ENCODE measurements at places on chromosomes 6 and 20. TPM values are rescaled to one million over a fixed set of nuclear protein-coding genes. Genes with fewer than 3 reads are reported as not detected.

GRCh38 chr6:111846492-111847409, 26.5 kb downstream of the FYN start:
- DNase-seq = no peak

DNA sequence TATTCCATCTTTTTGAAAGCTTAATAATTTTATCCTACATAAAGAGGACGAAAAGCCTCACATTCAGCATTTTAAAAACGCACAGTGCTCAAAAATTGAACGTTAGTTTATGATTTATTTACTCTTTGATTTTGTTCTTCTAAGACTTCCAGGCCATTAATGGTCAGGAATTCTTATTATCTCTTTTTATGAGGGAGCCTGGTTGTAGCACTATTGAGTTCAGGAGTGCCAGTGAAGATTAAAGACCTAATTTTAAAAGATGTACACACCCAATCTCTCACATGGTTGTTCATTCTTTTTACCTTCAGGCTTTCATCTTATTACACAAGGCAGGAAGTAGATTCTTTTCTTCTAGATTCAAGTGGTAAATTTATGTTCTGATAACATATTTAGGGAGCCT, 68.6 kb downstream of the HDDC2 start:
- no peak for DNase-seq

- no peak for DNase-seq
These were observed 659 bp downstream of the SLC35F1 start for GRCh38 chr6:117907601-117908245.

DNA sequence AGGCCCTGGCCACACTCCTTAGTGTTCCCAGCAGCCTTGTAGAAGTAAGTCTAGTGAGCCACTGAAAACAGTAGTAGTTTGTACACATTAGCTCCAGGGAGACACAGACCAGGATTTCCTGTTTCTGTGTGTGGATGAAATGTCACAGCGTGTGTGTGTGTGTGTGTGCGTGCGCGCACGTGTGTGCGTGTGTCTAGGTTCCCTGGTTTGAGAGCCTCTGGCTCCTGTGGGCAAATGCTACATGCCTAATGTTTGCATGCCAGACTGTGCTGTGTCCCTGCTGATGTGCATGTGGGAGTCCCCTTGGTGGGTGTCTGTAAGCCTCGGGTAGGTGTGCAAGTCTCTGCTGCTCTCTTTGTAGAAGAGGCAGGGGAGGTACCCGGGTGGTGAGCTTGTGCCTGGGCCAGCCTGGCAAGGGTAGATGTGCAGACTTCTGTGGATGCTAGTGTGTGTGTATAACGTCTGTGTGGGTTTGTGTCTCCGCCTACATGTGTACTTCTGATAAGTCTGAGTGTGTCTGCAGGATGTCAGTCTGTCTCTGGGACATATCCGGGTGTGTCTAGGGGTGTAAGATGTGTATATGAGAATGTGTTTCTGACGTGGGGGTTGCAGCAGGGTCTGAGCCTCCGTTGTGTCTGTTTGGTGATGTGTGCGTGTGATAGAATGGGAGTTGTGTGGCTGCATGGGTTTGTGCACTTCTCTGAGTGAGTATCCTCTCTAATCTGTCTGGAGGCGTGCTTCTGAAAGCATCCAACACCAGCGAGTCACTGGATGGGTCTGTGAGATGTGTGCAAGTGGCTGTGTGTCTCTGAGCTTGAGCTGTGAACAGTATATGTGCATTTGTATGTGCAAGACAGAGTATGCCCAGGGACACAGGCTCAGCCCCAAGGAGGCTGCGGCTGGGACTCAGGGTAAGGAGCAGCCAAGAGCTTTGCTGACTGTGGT, 19.0 kb upstream of the TLDC2 start:
- DNase-seq = no peak

- no peak for DNase-seq
These were observed 204.2 kb downstream of the TBC1D7 start for GRCh38 chr6:13124131-13124530.

The HCRTR2 gene
- not detected for polyA plus RNA-seq

DNA sequence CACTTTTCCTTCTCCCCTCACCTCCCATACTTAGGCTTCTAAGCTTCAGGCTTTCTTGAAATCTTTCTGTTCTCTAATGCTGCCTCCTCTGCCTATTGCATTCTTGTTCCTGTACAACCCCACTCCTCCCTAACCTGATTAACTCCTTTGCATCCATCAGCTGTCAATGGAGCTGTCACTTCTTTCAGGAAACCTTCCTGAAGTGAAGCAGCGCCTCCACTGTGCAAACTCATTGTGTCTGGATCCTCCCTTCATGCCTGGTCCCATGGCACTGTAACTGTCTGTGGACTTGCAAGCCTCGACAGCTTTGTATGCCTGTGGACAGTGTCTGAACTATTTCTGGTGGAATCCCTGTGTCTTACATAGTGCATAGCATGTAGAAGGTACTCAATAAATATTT, 185.0 kb downstream of the HS3ST5 start:
- DNase-seq = no peak

- DNase-seq = no peak
These were observed 7.1 kb downstream of the RREB1 start for GRCh38 chr6:7114744-7115458.

DNA sequence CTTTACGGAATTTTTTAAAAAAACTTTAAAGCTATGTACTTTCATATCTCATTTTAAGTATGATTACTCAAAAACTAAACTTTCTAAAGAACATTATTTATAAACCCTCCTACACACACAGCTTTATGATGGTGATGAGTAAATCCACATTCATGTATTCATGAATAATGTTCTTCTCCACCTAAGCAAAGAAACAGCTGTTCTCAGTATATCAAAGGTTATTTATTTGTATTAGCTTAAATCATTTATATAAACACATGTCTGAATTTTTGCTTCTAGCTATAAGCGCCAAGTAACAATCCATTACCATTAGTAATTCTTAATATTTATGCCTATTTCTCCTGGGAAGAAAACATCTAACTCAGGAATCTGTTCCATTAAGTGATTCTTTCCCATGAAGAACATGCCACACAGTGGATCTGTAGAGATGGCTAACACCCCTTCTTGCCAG, 63.3 kb downstream of the SMLR1 start:
- no peak for DNase-seq

The NOX3 gene
- polyA plus RNA-seq = not detected

The DDX43 gene
- 0.30 TPM for polyA plus RNA-seq

The PNLDC1 gene
- polyA plus RNA-seq = 0.23 TPM

The SMIM8 gene
- polyA plus RNA-seq = 11.5 TPM

- no peak for DNase-seq
These were observed 708 bp downstream of the WDR46 start for GRCh38 chr6:33288141-33288920.

- DNase-seq = no peak
These were observed 174.0 kb downstream of the GJA10 start for GRCh38 chr6:90068264-90068663.

The RBBP9 gene
- polyA plus RNA-seq = 10.5 TPM

DNA sequence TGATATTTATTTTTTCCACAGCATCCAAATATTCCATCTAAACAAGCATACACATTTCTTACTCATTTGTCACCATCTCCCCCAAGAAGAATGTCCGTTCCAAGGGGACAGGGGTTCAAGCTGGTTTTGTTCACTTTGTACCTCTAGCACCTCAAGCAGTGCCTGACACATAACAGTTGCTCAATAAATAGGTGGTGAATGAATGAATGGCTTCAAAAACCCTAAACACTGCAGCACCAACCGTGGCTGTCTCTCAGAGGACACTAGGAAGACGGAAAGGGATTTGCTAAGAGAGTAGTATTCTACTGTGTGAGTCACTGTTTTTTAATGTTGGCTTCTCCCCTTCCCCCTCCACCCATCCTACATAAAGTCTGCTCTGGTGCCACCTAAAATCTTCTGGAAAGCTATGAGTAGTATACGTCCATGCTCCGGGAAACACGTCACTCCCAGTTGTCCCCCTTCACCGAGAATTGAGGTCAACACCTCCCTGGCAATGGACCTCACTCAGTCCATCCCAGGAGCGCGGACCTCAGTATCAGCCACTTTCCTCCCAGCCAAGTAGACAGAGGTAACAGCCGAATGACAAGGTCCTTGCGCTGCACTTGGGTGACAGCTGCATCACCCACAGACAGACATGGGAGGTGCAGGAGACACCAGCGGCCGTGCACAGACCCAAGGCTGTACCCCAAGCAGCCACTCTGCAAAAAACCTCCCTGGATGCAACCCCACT, 107.4 kb downstream of the PREX1 start:
- DNase-seq = no peak

The IL17A gene
- polyA plus RNA-seq = not detected

DNA sequence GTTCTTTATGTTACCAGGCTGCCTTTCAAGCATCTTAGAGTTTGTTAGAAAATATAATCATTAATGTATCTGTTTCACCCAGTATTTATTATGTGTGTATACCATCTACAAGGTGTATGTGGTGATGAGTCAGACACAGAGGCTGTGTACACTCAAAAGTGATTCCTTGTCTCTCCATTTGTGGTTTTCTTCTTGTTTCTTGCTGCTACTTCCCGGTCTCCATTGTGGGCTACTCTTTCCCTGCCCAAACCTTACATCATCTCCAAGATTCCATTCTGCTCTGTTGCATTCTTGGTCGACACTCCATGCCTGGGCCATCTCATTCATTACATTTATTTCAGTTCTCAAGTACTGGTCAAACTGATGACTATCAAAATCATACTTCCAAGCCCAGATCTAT, 182.2 kb upstream of the STXBP5 start:
- no peak for DNase-seq
